Effector CD4-positive, alpha-beta T cell (primary cell): ENCODE measurements at places on chromosomes 7 and 10.

DNA sequence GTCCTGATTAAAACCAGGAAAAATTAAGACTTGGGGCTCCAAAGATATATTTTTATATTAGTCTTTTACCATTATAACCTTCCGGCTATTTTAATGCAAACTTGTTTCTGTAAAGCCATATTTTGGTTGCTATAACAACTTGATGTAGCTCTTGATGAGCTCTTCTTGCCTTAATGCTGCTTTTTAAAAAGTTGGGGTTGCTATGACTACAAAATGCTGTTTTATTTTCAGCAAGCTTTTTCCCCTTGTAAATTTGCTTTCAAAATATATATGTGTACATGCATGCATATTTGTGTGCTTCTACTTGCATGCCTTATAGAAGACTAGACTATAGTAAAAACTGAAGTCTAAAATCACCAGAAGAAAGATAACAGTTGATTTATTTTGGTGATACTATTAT lies 99.7 kb downstream of the CSTF2T start:
- no peak for DNase-seq

- DNase-seq, result no peak
Observed at GRCh38 chr10:58003945-58004344, 263.7 kb downstream of the IPMK start.

- no peak for DNase-seq
Observed at GRCh38 chr7:105765846-105766245, 110.6 kb downstream of the ATXN7L1 start.

GRCh38 chr7:16412274-16413254 lies 8.8 kb downstream of the CRPPA start:
- DNase-seq, result no peak

DNA sequence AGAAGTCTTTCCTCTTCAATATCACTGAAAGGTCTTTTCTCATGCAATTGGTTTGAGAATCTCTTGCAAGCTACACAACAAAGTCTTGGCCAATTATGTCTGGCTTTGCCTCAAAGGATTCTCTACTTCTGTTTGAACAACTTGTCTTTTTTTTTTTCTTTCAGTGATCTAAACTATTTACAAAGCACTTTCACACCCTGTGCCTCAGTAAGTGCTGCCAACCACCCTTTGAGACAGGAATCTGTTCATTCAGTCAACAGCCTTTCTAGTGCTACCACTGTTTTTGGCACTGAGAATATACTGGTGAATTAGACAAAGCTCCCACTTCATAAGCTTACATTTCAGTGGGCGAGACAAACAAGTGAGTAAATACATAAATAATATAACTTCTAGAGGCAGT lies 26.9 kb upstream of the SDK1 start:
- DNase-seq, result no peak
